Right renal pelvis (tissue), 4 donors: ENCODE measurements at places on chromosomes 1 and 21. TPM values are rescaled to one million over a fixed set of nuclear protein-coding genes. Genes with fewer than 3 reads are reported as not detected.
A peak's percentile ranks its signal among the peaks of the same experiment; 100 is the strongest.

DNA sequence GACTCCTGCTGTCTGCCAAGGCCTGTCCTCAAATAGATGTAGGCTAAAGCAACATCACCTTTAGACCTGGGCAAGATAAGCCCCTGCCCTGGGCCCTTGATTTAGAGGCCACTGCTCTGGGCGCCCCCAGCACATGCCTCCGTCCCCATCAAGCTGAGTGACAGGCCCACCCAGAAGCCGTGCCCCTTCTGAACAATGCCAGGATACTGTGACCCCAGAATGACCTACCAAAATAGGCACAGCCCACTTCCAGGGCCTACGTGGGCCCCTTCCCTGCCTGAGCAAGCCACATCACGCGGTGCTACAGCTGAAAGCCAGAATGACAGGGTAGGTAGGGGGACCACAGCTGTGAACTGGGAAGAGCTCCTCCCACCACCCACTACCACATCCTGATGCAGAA, 24.7 kb upstream of the BECN2 start:
- DNase-seq: no peak

GRCh38 chr1:66231217-66231616, 302.7 kb upstream of the SGIP1 start:
- DNase-seq: no peak

- DNase-seq: no peak
Observed at GRCh38 chr1:78387871-78388270, 102.9 kb upstream of the PTGFR start.

GRCh38 chr1:58577654-58578030, 590 bp upstream of the TACSTD2 start:
- DNase-seq: no peak

DNA sequence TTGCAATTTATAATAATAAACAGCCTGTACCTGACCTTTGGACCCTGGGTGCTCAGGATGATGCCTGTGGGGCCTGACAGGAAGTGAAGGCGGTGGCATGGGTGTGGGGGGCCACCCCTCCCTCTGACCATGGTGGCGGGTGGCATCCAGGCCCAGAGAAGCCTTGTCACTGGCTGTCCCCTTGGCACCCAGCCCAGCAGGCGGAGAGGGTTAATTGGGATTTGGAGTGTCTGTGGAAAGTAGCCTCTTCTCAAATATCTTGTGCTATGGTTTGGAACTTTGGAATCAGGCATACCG, 20.5 kb downstream of the SOX13 start:
- DNase-seq: no peak

DNA sequence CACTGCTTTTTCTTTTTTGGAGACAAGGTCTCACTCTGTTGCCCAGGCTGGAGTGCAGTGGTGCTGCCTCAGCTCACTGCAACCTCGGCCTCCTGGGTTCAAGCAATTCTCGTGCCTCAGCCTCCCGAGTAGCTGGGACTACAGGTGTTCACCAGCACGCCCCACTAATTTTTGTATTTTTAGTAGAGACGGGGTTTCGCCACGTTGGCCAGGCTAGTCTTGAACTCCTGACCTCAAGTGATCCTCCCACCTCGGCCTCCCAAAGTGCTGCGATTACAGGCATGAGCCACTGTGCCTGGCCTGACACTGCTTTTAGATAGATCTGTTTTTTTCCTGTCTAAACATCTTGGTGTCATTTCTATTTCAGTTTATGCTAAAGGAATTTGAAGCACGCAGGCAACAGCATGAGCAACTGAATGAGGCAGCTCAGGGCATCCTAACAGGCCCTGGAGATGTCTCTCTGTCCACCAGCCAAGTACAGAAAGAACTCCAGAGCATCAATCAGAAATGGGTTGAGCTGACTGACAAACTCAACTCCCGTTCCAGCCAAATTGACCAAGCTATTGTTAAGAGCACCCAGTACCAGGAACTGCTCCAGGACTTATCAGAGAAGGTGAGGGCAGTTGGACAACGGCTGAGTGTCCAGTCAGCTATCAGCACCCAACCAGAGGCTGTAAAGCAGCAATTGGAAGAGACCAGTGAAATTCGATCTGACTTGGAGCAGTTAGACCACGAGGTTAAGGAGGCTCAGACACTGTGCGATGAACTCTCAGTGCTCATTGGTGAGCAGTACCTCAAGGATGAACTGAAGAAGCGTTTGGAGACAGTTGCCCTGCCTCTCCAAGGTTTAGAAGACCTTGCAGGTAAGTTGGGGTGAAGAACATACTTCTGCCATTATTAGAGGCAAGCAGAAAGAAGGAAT, 106.1 kb upstream of the BMP8A start:
- no peak for DNase-seq

GRCh38 chr1:201559679-201560162, 20.8 kb downstream of the NAV1 start:
- peak; percentile 63 for DNase-seq

DNA sequence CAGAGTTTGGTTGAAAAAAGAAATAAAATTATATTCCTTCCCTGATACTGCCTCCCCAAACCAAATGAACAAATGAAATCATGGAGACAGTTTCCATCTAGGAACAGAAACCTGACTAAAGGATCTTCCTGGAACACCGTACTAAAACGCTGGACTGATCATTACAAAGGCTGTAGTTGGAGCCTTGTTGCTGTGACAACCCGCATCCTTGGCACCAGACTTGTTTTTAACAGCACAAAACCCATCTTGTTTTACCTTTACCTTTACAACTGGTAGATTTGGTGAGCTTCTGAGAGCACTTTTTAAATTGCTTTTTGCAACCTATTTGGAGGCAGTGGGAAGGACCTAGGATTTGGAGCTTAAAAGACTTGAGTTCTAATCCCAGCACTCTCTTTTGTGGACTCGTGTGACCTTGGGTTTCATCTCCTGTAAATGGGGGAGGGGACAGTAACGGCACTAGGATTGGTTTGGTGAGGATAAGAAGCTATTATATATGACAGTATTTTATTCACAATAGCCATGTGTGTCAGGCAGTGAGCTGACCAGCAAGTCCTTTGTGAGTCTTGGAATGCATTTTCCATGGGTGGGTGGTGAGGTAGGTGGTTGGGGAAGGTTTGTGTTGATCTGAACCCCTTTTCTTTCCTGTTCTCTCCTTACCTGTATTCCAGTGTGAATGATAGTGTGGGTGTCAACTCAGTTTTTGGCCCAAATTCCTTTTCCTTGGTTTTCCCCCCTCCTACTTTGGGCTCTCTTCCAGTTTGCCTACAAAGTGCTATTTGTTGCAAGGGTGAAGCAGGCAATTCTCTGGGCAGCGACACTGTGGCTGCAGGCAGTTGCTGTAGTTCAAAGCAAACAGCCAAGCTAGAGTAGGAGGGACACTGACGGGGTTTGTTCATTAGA, 12.6 kb downstream of the LRRC8D start:
- no peak for DNase-seq

DNA sequence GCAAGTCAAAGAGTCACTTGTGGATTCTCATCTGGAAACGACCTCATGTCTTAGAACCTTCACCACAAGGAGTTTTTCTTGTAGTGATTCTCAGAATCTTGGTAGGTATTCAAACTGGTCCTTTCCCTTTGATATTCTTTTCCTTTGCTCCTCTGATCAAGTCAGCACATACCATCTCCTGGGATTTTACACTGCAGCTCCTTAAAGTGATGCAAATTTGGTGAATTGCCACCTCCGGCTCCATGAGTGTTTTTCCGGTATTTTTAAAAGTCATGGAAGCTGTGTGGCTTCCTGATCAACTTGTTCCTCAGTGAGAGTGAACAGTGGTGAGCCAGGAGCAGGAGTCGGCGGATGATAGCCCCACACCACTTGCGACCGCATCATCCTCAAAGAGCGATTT, 182.1 kb upstream of the DAB1 start:
- DNase-seq: no peak

GRCh38 chr1:203480084-203480483, 4.5 kb downstream of the PRELP start:
- no peak for DNase-seq

DNA sequence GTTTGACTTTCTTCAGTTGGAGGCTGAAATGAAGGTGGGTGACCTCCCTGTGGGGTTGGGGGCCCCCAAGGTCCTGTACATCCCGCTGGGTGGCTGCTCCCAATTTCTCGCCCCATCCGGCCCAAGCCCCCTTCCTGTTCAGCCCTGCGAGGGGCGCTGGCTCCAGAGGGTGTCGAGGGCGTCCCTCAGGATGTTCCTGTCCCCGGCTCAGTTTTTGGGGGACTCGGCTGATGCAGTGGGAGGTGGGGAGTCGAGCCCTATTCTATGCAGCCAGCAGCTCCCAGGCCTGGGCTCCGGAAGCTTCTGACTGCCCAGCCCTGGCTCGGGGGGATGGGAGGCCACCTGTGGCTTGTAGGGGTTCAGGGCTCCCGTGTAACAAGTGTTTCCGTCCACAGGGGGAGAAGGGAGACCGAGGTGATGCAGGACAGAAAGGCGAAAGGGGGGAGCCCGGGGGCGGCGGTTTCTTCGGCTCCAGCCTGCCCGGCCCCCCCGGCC, 38.2 kb downstream of the SLC19A1 start:
- no peak for DNase-seq

- no peak for DNase-seq
Observed at GRCh38 chr1:223250632-223251015, 107.6 kb upstream of the TLR5 start.

DNA sequence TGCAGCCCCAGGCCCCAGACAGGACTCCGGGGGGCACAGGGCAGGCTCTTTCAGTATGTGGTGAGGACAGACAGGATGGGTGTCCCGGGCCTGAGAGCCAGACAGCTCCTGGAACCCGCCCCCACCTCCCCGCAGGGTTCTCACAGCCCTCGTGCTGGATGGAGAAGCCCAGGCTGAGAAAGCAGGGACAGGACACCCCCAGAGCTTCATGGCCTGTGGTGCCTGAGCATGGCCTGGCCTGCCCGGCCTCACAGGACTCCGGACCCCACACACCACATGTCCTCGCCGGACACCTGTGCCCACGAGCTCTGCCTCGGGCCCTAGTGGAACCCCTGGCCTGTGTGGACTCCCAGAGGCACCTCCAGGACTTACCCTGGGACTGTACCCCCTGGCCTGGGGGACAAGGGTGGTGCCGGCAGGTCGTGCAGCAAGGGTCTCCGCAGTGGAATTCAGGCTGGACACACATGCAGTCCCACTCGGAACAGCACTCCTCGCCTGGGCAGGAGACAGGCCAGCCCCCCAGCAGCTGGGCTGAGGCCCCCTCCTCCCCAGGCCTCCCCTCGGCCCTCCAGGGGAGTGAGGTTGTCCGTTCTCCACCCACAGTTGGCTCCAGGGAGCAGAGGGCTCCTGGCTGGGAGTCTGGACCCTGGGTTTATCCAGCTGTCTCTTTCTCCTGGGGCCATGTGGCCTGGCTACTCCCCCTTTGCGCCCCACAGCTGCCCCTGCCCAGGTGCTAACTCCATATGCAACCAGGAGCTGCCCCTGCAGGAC, 1.2 kb downstream of the TNFRSF18 start:
- DNase-seq: no peak

DNA sequence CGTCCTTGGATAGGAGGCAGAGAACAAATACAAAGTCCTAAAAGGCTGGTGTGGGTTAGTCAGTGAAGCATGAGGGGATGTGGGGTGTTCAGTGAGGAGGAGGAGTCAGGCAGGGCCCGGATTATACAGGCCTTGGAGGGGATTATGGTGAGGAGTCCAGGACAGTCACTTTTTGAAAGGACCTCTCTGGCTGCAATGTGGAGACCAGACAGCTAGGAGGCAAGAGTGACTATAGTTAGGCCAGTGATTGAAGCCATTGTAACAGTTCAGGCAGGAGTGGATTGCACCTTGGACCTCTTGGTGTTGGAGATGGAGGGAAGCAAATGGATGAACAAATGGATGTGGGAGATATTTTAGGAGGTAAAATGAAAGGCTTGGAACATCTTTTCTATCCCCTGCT, 115.8 kb downstream of the C1orf94 start:
- DNase-seq: no peak

- DNase-seq: no peak
Observed at GRCh38 chr1:93061895-93062792, 16.9 kb upstream of the MTF2 start.

DNA sequence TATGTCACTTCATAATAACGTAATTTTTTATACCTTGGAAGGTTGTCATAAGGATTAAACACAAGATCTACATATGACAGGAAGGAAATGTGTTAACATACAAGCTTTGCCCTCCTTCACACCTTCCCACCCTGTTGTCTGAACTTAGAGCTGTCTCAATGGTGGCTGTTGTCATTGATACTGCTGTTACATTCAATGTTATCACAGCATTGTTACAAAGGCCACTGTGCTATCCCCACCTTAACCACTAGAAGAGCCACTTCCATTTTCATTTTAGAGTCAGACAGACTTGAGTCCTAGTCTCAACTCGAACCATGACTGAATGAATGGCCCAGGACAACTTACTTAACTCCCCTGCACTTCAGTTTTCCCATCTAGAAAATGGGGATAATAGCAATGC, 31.2 kb downstream of the TAS1R2 start:
- DNase-seq: no peak

DNA sequence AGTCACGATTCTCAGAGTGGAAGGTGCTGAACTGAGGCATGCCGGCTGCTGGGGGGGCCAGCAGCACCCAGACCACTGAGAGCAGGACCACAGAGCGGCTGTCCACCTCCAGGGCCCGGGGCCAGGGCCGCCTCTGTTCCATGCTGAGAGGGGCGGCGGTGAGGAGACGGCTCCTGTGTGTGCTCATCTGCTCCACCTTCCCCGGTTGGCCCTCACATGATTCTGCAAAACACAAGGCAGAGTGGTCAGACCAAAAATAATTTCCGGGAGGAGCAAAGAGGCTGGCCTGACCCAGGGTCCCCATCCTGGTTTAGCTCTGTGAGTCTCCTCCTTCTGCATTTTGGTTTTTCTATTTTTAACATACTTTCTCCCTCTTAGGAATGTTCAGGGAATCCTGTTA, 26.4 kb downstream of the PLXNA2 start:
- DNase-seq: no peak

DNA sequence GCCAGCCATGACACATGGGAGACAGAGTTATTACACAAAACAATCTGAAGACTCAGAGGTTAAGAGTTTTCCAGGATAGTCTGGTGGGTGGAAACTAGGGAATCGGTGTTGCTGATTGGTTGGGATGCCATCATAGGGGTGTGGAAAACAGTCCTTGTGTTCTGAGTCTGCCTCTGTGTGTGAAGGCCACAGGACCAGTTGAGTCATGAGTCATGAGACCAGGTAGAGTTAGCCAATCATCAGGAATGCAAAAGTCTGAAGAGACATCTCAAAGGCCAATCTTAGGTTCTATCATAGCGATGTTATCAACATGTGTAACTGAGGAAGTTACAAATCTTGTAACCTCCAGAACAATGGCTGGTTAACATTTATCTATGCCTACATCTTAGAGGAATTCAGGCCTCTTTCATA, 49.7 kb upstream of the NEK7 start:
- no peak for DNase-seq

GRCh38 chr1:236920286-236920894, 83.9 kb downstream of the MT1HL1 start:
- DNase-seq: no peak

DNA sequence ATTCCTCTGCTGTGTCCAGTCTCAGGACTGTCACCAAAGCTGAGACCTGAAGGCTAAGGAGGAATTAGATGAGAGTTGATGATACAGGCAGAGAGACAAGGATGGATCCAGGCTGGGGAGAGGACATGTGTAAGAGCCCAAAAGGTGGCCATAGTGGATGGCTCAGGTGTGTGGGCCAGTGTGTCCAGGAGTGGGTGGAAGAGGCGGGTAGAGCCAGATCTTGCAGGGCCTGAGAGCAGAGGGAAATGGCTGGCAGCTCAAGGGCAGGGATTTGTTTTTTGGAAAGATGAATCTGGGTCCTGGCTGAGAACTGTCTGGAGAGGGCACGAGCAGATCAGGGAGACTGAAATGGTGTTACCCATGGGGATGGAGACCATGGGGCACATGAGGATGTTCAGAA, 38.1 kb downstream of the AZIN2 start:
- DNase-seq: no peak

The NR1I3 gene
- 2.0 TPM for polyA plus RNA-seq

The GNPAT gene
- polyA plus RNA-seq: 62.5 TPM

The CAPZB gene
- 256 TPM for polyA plus RNA-seq

The TMEM82 gene
- polyA plus RNA-seq: 3.0 TPM

The PTGFRN gene
- 55.5 TPM for polyA plus RNA-seq
